Stimulated activated CD8-positive, alpha-beta memory T cell treated with anti-CD3 and anti-CD28 coated beads, Interleukin-7, amount 100 ng/mL, for 1 hour (primary cell): ENCODE measurements at places on chromosomes 2 and 18.

GRCh38 chr2:165024199-165024598 lies 68.9 kb upstream of the SLC38A11 start:
- no peak for DNase-seq

- no peak for DNase-seq
These were observed 71.7 kb downstream of the POLR1A start for GRCh38 chr2:86033751-86034692.

DNA sequence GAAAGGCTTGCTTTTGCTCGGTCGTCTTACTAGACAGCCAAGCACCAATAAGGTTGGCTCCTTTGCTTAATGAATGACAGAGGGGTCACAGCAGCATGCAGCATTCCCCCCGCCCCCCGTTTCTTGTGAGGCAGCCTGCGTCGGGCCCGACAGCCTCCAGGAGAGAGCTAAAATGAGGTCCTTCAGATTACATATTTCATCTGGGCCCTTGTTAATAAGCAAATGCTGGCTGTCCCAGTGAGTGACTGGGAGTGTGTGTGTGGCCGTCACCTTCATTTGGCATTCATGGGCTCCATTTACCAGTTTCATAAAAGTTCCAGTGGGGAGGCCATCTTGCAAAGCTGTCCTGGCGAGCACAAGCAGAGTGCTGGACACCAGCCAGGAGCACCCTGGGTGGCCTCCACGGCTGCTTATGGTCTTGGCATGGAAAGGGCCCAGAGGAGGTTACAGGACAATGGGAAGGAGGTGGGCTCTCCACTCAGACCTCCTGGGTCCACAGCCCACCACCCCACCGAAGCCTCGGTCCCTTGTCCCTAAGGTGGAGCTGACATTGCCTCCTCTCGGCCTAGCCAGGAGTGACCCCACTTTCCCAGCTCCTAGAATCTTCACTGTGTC lies 37.2 kb downstream of the ODC1 start:
- no peak for DNase-seq

- no peak for DNase-seq
These were observed 57.6 kb downstream of the SFXN5 start for GRCh38 chr2:73013936-73014335.

DNA sequence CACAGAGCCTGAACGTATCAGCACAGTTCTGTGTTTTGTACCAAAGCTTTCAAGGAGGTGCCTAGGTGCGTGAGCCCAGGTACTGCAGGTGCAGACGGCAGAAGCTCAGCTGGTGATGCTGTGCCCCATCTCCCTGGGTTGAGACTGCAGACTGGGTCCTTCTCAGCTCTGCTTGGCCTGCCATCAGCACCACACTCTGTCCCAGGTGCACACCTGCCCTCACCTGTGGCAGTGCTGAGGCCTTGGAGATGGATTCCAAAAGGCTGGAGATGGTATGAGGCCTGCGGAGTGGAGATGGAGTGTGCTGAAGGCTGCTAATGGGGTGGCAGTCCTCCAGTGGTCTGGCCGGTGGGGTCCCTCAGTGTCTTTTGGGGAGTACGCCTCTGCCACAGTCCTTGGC lies 9.3 kb downstream of the LDLRAD4 start:
- DNase-seq, result no peak

- DNase-seq, result no peak
These were observed 53.4 kb downstream of the KLF7 start for GRCh38 chr2:207112383-207112782.

- DNase-seq, result no peak
These were observed 7.2 kb upstream of the LBH start for GRCh38 chr2:30224151-30224550.

GRCh38 chr2:104976603-104977120 lies 61.2 kb upstream of the MRPS9 start:
- no peak for DNase-seq

GRCh38 chr2:127829845-127830246 lies 18.9 kb upstream of the WDR33 start:
- peak; percentile 4 for DNase-seq

GRCh38 chr2:99259465-99259864 lies 4.0 kb upstream of the LYG2 start:
- DNase-seq, result no peak

DNA sequence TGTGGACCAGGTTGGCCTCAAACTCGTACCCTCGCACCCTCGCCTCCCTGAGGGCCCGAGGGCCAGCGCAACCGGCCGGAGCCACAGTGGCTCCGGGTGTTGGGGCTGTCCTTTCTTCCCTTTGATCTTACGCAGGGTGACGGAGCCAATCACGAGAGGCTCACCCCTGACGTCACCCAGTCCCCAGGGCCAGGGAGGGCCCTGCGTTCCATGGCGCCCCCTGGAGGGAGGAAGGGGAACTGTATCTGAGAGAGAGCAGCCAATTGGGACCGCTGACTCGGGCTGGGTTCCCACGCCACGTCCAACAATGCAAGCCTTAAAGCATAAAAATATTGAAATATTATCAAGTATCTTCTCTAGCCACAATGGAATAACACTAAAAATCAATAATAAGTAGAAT lies 432.8 kb upstream of the LRRTM4 start:
- no peak for DNase-seq

- no peak for DNase-seq
These were observed 127.3 kb upstream of the FAM98A start for GRCh38 chr2:33726415-33726814.

GRCh38 chr18:31396796-31397612 lies 20.4 kb downstream of the DSG4 start:
- no peak for DNase-seq

GRCh38 chr2:49286045-49286444 lies 131.7 kb upstream of the FSHR start:
- no peak for DNase-seq

DNA sequence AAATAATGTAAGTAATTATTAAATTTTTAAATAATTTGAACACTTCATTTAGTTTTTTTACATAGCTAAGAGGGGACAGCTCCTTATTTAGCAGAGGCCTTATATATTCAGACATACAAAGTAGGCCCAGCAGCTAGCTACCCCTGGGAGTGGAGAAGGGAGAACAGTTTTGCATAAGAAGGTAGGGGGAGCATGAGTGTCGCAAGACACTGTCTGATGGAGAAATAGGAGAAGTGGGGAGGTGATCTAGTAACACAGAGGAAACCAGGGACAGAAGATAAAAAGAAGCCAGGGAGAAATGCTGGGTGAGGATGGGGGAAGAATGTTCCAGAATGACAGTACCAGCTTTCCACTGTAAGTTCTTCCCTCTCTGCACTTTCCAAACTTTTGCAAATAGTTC lies 16.0 kb upstream of the RGPD4 start:
- no peak for DNase-seq

DNA sequence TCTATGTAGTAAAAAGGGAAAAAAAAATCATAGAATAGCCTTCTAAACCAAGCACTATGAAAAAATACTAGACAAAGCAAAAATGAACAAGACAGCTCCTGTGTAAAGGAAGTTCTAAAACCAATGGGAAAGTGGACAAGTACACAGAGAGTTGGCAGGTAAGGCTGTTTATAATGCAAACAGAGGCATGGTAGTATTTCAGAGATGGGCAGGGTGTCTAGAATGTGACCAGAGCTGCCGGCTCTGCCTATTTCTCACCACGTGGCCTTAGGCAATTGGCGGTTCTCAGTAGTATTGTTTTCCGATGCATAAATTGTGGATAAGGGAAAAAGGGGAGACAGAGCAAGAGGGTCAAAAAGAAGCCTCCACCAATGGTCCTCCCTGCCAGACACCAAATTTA lies 173.6 kb downstream of the ANKRD30B start:
- DNase-seq, result no peak

DNA sequence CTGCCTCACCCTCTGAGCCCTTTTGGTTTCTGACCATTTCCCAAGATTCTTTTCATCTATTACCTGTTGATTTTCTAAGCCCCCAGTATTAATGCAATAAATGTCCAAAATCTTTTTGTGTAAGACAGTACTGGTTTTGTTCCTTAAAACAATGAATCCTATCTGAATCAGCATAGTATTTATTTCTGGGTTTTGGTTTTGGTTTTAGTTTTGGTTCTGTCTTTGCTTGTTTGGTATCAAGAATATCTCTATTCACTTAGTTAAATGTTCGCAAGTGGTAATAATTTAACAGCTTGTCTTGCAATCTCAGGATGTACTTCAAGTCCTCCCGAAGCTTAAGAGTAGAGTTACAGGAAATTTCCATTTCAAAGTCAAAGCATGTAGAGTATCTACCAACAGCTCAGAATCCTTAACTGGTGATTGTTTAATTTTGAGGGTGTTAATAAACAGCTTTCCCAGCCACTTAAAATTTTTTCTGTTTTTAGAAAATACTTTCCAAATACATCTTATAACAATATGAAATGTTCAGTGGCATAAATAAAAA lies 67.7 kb upstream of the NEDD4L start:
- DNase-seq, result no peak
